ENCODE measurements at places on chromosomes 3 and 15.

- no peak for DNase-seq
Observed at GRCh38 chr3:133130168-133130567, 92.0 kb downstream of the TMEM108 start.

DNA sequence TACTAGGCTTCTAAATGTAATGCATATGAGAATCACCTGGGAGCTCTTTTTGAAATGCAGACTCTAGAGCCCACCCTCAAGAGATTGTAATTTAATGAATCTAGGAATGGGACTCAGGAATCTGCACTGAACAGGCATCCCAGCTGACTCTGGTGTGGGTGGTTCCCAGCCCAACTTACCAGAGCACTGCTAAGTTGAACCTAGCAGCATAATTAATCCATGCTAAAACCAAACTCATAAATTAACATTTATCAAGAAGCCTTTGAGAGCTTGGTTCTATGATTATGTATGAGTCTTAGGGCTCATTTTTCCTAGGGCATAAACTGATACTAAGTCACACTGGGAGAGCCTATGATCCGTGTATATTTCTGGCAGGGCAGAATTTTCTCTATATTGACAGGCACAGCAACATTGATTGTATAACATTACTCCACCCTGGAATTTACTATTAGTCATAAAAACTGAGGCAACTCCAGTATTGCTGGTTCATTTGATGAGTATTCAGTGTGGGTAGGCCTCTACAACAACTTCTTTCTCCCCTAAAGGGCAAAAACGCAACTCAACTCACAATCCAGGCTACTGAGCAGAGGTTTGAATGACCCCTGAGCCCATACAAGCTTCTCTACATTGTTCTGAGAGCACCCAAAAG is 10.7 kb upstream of the CSTA start:
- DNase-seq = no peak

GRCh38 chr3:186184021-186184420 is 75.1 kb upstream of the ETV5 start:
- DNase-seq = no peak

DNA sequence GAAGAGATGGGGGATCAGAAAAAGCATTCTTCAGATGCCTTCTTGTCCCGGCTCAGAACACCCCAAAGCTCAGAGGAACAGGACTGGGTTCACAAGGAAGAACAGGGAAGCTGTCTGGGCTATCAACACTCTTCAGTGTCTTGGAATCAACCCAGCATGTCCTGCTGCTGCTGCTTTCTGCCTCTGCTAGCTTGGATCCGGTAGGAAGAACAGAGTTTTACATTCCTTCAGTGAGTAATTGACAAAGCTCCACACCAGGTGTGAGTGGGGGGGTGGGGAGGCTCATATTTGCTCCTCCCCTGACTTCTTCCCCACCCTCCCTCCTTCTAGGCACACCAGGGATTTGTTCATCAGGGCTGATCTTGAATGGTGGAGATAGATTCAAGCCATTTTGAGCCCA is 13.1 kb upstream of the ETV5 start:
- no peak for DNase-seq

- DNase-seq = no peak
Observed at GRCh38 chr15:61736790-61737189, 323.5 kb downstream of the VPS13C start.

DNA sequence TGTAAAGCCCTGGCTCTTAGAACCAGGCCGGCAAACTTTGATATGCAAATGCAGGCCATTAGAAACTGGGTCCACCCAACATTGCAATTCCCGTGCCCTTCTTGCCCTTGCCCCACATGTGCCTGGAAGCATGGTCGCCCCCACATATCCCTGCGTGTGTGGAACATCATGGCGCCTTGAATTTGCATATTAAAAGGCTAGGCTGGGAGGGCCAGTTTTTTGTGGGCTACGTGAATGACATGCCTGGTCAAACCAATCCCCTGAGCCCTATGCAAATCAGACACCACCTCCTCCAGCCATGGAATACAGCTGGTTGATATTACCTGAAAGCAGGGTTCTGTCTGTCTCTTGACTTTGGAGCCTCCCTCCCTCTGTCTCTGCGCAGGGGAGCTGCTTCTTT is 58.7 kb upstream of the ARHGEF26 start:
- DNase-seq = no peak

- no peak for DNase-seq
Observed at GRCh38 chr15:95919460-95919859, 411.0 kb upstream of the NR2F2 start.

DNA sequence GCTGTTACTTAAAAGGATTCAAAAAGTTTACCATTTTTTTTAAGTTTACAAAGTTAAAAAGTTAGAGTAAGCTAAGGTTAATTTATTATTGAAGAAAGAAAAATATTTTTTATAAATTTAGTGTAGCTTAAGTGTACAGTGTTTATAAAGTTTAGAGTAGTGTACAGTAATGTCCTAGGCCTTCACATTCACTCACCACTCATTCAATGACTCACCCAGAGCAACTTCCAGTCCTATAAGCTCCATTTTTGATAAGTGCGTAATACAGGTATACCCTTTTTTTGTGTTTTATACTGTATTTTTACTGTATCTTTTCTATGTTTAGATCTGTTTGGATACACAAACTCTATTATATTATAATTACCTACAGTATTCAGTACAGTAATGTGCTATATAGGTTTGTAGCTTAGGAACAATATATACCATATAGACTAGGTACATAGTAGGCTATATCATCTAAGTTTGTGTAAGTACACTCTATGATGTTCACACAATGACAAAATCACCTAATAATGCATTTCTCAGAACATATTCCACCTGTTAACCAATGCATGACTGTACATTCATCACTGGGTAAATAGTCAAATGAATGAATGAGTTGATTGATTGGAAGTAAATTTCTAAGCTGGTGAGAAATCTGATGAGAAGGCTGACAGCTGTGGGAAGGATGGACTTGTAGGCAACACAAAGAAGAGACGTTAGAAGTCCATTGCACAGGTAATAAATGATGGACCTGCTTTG is 95.2 kb upstream of the CDIN1 start:
- DNase-seq = no peak

DNA sequence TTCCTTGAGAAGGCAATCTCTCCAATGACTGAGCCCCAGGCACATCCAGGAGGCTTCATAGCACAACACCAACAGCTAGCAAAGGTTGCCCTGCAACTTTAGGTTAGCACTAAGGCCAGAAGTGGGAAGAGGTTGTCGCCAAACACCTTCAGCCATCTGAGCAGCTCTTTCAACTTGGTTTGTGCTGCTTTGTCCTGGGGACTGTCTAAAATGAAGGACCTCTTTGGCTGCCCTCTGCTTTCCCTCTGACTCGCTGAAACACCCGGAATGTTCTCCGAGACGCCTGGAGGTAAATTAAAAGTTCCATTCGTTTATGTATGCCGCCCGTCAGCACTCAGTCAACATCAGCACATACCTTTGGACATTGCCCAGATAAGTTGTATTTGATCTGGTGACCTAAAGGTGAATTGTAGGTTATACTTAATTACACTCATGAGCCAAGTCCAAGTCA is 121.2 kb upstream of the NR2F2 start:
- no peak for DNase-seq

DNA sequence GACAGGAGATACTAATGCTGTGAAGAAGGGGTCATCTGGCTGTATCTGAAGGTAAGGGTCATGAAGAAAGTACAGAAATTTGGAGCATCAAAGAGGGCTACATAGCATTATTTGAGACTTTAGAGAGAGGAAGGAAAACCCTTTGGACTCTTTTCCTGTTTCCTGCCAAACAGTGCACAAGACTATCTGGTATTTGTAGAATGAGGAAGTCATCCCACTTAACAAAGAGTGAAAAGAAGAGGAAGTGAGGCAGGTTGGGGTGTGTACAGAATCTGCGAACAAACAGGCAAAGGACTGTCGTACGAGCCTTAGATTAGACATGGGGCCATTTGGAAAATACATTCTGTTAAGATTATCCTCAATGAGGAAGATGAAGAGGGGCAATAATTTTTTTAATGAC is 546.8 kb upstream of the EPHA6 start:
- DNase-seq = no peak

- peak; percentile 24 for DNase-seq
Observed at GRCh38 chr3:113736548-113737089, 9.4 kb downstream of the NAA50 start.

DNA sequence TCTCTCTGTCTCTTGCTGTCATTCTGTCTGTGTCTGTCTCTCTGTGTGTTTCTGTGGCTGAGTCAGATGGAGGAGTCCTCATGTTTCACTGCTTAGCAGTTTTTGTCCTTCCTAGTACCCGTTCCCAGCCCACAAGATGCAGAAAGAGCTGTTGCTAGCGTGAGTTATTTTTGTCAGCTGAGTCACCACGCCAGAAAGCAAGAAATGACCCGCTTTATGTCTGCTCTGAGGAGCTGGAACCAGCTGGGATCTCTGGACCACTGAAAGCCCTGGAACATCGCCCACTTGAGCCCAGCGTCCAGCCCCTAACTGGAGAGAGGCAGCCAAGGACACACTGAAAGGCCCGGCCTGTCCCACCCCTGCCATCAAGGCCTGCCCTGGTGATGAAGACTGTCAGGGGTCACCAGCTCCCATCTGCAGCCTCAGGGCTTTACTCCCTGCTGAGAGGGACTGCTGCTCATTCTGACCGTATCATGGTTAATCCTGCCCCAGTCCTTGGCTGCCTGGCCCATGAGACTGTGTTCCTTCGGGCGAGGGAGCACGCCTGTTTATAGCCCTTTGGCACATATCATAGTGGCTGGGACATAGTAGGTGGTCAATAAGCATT is 101.7 kb upstream of the TPM1 start:
- peak; percentile 92 for DNase-seq

DNA sequence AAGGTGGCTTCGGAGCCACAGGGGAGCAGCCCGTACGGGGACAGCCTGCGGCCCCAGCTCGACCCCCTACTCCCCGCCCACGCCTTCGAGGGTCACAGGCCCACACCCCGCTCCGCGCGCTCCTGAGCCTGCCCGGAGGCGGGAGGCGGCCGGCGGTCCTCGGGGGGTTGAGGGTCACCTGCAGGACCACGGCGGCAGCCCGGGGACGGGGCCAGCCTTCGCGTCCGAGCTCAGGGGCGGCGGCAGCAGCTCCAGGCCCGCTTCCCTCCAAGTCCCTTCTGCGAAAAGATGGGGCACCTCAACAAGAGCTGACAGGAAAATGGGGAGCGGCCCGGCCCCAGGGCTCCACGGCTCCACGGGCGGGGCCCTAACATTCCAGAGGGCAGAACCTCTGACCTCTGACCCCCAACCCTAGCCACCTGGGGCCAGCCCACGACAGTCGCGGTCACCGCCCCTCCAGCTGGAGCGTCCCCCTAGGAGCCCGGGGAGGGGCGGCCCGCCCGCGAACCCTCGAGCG is 428 bp downstream of the LYSMD4 start:
- no peak for DNase-seq

- DNase-seq = no peak
Observed at GRCh38 chr3:76370749-76371520, 585.6 kb upstream of the ZNF717 start.

DNA sequence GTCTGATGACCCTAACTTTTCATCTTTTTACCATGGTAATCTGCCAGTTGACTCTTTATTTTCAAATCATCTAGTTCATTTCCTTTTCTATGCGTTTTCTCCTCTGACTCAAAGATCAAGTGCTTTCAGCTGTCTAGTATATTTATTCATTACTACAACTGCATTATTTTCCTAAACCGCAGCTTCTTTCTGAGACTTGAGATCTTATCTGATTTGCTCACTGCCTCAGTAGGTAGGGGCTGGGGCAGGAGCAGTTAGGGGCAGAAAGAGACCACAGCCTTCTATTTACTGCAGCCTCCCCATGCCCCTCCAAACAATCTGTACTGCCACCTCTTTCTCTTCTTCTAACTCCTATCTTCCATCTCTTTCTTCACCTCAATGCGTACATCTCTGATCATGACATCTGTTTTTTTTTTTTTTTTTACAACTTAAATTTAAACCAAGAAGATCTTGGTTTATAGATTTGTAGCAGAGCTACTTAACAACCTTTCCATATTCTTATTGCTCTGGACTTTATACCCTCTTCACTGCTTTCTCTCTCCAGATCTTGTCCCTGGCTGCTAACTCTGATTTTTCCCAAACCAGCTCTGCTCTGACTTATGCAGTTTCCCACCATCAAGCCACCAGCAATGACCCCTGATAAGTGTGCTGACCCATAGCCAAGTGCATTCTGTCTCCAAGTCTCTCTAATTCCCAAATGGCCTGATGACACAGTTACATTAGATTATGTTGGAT is 52.2 kb downstream of the MOBP start:
- DNase-seq = no peak

DNA sequence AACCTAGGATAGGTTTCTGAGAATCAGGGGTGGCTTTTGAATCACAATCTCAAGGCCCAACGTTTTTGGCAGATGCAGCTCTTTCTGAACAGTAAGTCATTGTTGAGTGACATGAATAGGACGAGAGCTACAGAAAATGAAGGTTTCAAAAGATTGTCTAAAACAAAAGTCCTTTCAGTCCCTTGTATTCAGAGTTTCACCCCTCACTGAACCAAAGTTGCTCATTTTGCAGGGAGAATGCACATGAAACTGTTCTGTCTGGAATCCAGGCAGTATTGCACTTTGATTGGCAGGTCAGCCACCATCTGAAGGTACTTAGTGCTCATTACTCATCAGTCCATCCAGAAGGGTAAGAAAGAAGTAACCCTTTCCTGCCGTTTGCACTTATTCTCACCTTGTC is 24.1 kb upstream of the RASGRP1 start:
- DNase-seq = no peak

DNA sequence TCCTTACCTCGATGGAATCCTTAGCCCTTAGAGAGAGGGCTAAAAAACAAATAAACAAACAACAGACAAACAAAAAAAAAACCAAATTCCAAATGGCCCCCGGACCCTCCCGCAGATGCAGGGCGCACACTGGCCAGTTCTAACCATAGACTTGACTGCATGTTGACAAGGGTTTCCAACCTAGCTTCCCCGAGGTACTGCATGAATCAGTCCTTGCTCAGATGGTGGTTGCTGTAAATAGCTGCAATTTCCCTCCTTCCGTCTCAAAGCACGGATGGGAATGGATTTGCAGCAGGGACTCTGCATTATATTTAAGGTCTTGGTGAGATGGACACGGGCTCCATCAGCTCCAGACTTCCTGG is 162.8 kb downstream of the CD47 start:
- DNase-seq = no peak

- DNase-seq = no peak
Observed at GRCh38 chr3:17802950-17803349, 60.5 kb upstream of the TBC1D5 start.

- no peak for DNase-seq
Observed at GRCh38 chr3:12796171-12797123, at the start of gene CAND2. TSS of gene CAND2 (plus strand) at chr3:12796680. CDS start at chr3:12796721, 41 bp downstream.

GRCh38 chr3:166829896-166830295 is 550.2 kb downstream of the ZBBX start:
- no peak for DNase-seq

GRCh38 chr3:9430733-9431132 is 33.3 kb downstream of the SETD5 start:
- no peak for DNase-seq

DNA sequence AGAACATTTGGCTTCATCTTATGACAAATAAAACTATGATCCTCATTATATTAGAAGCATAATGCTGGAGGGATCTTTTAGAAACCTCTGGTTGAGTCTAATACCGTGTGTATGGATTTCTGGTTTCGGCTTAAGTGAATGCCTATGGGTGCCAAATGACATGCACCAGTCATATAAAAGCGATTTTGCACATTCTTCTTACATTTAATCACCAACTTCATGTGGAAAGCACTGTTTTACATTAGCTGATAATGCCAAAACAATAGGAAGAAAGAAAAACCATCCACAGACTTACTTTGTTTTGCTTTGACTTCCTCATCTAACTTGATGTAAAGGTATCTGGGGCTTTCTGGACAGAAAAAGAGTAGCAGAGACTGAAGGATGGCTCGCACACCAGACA is 20.9 kb downstream of the SLC2A2 start:
- peak; percentile 27 for DNase-seq

Data from non-pigmented ciliary epithelial cell (primary cell).